ENCODE measurements at places on chromosomes 11 and 22.

GRCh38 chr22:34761111-34761510 is 304.8 kb upstream of the ISX start:
- no peak for DNase-seq

- no peak for DNase-seq
Measured at GRCh38 chr11:95711945-95712221, 77.7 kb downstream of the FAM76B start.

DNA sequence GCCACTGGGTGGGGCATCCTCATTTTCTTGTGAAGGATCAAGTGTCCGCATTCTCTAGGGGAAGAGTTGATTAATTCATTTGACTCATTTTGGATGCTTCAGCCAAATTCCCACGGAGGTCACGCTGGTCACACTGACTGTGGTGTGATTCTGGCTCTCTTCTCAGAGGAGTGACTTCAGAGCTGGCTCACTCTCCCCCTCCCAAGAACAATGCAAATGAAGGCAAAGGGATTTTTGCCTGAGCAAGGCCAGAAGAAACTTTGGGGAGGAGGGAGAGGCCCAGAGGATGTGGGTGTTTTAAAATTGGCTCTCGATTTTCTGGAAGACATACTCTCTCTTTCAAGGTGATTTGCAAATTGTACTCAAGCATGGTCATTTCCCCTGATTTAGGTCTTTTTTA is 51.1 kb upstream of the LMO2 start:
- DNase-seq, result no peak

DNA sequence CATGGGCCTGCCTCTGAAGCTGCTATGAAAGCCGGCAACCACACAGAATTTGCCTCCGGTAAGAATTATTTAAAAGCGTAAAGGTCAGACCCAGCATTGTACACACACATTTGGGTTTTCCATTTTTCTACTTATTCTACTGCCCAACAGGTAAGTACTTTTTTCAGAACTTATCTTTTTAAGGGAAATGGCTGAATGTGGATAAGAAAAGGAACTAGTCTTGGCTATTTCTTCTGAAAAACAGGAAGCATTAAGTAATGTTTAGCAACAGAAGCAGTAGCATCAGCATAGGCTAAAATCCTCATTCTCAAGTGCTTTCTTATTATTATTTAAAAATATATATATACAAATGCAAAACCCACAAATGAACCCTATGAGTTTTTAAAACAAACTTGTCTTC is 103.1 kb downstream of the MPPED2 start:
- no peak for DNase-seq

DNA sequence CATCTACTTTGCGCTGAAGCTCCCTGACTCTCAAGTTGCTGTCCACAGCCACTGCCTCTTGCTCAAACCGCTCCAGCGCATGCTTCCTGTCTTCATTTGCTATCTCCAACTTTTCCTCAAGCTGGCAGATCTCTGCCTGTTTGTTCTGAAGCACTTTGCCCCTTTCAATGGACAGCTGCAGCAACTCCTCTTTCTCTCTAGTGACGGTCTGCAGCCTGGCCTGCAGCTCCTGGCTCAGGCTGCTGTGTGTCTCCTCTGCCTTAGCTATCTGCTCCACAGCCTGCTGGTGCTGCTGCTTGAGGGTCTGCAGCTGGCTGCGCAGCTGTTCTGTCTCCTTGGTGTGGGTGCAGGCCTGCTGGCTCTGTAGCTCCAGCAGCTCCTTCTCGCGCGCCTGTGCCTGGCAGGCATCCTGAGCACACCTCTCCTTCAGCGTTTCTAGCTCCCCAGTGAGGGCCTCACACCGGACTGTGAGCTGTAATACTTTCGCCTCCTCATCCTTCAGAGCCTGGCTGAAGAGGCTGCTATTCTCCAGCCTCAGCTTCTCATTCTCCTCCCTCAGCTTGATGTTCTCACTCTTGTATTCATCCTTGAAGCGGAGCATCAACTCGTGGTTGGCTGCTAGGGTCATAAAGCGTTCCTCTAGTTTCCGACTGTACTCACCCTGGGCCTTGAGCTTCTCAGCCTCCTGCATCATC is 723 bp downstream of the CCDC89 start:
- DNase-seq, result no peak

DNA sequence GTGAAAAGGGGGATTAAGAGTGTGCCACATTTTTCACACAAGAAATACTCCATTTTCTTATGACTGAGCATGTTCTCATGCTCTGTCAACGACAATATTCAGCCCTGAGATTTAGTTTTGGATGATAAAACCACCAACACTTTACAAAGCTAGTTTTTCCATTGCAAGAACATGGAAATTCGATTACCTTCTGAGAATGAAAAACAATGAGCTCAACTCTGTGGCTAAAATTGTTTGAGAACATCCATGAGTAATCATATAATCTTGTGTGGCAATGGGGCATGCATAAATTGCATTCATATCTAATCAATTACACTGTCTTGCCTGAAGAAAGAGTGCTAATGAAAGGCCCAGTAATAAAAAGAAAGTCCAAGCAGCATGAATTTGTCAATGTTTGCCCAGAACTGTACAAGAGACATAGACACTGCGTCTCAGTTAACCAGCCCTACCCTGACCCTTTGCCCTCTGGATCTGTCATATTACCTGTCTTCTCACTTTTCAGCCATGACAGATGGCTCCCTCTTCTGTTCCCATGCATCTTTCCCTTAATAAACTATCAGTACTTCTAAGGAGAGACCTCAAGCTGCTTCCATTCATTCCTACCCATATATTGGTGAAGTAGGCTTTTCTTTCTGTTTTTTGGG is 253.4 kb downstream of the FAM76B start:
- DNase-seq, result no peak

DNA sequence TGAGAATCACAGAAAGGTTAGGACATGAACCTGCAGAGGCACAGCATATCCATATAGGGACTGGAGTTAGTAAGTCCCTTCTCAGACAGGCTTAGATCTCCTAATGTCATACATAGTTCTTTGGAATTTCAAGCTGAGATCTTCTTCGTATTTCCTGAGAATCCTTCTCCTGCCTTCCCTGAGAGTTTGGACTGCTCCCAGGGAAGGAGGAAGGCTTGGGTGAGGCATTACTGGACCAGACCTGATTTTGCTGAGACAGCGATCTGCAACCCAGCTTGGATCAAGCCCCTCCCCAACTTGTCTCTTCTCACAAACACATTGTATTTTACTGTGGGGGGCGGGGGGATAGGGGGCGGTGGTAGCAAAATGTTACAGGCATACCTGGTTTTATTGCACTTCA is 108.5 kb downstream of the TSPAN18 start:
- DNase-seq, result no peak

DNA sequence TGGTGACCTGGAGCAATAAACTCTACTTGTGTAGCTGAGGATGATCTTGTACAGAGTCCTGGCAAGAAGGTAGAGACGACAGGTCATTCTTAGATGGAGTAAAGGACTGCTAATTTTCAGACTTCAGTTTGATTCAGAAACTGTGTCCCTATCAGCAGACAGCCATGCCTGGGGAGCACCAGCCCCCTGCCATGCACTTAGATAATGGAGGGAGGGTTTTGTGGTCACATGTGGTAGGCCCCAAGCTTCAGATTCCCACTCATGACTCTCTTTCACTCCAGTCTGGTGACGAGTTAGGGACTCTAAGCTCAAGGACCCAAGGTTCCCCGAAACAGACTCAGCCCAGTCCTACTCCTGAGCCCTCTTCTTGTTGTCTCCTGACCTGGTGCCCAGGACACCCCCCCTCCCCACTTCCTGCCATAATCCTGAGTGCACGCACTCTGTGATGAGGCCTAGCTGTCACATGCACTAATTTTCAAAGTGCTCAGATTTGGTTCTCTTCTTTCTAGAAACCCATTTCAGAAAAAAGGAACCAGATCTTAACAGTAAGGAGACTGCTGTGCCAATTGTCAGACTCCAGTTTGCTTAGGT is 10.2 kb upstream of the AMPD3 start:
- DNase-seq, result no peak

- no peak for DNase-seq
Measured at GRCh38 chr11:62545437-62546243, 966 bp downstream of the AHNAK start.

DNA sequence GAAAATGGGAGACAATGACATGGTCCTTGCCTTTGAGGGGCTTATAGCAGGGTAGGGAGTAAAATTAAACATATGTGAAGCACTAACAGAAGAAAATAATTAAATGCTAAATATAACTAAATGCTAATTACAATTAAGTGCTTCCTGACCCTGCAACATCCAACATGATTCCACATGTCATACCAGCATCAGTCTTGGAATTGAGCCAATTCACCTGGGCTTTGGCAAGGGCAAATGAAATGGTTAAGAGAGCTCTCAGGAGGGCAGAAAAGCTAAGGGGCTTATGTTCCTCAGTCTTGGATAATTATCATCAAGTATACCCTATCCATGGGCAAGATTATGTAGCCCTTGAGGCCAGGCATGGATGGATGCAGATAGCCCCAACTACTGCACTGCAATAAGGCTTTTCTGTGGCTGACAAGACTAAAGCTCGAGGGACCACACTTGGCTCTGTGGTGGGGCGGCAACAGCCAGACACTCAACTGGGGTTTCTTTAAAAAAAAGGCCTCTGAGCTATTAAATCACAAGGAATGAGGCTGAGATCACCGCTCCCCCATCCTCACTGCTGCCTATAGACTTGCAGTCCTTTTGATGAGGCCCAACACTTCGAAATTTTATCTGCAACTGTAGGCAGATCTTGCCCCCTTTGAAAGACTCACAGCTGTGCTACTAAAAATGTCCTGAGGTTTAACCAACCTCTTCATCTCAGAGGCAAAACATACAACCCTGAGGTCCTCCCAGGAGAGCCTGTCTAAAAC is 39.0 kb downstream of the IL18BP start:
- no peak for DNase-seq

DNA sequence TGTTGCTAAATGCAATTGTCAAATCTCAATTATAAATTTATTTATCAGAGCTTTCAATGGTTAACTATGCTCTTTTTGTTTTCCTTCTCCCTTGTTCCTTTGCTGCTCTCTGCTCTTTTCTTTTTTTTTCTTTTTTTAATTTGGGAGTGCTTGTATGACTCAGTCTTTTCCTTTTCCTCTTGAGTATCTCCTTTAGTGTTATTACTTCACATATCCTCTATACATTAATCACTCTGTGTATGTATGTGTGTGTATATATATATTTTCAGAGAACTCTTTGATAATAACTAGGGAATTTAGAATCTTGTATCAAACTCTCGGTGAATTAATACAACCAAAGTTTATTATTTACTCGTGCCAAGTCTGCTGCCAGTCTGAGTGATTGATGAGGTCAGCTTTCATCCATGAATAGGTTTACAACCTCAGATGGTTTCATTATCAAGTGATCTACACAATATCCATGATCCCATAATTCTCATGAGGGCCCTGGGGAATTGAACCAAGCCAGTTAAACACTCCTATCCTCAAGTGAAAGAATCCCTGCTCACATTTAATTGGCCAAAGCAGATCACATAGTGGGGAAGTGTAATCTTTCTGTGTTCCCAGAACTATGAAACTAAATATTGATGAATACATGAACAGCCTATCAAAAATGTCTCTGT is 743.4 kb upstream of the CNTN5 start:
- DNase-seq, result no peak

- DNase-seq, result no peak
Measured at GRCh38 chr22:49763138-49763537, 64.5 kb downstream of the BRD1 start.

GRCh38 chr11:83063073-83063754 is 8.5 kb downstream of the RAB30 start:
- no peak for DNase-seq

- DNase-seq, result no peak
Measured at GRCh38 chr22:36879775-36880174, 19.0 kb downstream of the NCF4 start.

DNA sequence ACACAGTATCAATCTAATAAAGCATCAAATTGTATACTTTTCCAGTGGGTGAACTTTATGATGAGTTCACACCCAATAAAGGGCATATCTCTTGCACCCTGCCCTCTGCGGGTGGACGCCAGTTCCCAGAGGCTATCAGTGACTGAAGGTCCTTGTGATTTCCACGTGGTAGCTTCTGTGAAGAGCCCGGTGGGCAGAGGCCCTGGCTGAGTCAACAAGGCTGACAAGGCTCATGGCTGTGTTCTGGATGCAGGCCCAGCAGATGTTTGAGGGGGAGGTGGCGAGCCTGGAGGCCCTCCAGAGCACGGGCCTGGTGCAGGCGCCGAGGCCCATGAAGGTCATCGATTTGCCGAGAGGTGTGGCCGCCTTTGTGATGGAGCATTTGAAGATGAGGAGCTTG is 71.4 kb downstream of the PIWIL3 start:
- DNase-seq, result no peak

DNA sequence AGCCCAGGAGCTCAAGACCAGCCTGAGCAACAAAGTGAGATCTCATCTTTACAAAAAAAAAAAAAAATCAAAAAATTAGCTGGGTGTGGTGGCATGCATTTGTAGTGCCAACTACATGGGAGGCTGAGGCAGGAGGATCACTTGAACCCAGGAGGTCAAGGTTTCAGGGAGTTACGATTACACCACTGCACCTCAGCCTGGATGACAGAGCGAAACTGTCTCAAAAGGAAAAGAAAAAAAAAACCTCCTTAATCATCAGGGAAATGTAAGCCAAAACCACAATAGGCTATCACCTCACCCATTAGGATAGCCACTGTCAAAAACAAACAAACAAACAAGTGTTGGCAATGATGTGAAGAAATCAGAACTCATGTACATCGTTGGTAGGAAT is 13.4 kb downstream of the DGCR2 start:
- no peak for DNase-seq

- DNase-seq, result no peak
Measured at GRCh38 chr11:85089654-85090053, 537.5 kb downstream of the DLG2 start.

GRCh38 chr22:44224166-44224565 is 43.4 kb downstream of the PARVG start:
- DNase-seq, result no peak

- DNase-seq, result no peak
Measured at GRCh38 chr22:17761138-17761488, 13.2 kb downstream of the BID start.

- no peak for DNase-seq
Measured at GRCh38 chr11:10638316-10638925, 55.1 kb downstream of the IRAG1 start.

GRCh38 chr22:34055525-34056200 is 135.4 kb upstream of the LARGE1 start:
- DNase-seq, result no peak

- no peak for DNase-seq
Measured at GRCh38 chr22:44611880-44612496, 90.0 kb upstream of the PRR5 start.
